MM.1S (cell line): ENCODE measurements at places on chromosomes 13 and 19.

- no peak for DNase-seq
- no peak overlapping the region for H3K4me3 ChIP-seq
- H3K27me3 ChIP-seq: no peaks in the 10 kb centered on the region
- no peak overlapping the region for H3K27ac ChIP-seq
- no peaks in the 10 kb centered on the region for H3K36me3 ChIP-seq
Observed at GRCh38 chr19:42122691-42123607, 9.3 kb downstream of the POU2F2 start.

DNA sequence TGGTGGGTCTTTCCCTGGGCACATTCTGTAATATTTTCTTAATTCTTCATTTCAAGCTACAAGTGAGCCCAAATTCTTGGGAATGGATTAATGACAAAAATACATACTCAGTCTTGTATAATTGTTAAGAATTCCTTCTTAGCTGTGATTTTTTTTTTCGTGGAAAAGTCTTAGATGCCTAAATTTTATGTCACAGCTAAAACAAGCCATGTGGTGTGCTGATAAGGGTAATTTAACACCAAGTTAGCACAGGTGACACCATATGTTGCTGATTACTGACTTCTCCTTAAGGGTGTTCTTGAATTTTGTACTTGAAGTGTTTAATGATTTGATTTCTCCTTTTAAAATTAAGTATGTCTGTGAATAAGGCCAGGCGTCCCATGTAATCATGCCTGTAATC, 29.3 kb downstream of the WDFY2 start:
- no peak for DNase-seq
- H3K4me1 ChIP-seq: no peaks in the 10 kb centered on the region
- H3K36me3 ChIP-seq: no peaks in the 10 kb centered on the region
- H3K27me3 ChIP-seq: no peaks in the 10 kb centered on the region

GRCh38 chr19:56884441-56884840, 43.9 kb upstream of the PEG3 start:
- H3K27me3 ChIP-seq: no peaks in the 10 kb centered on the region
- no peak for DNase-seq
- no peaks in the 10 kb centered on the region for H3K36me3 ChIP-seq
- H3K4me1 ChIP-seq: no peaks in the 10 kb centered on the region
- no peak overlapping the region for H3K4me3 ChIP-seq
- no peak overlapping the region for H3K27ac ChIP-seq

GRCh38 chr19:952680-953444, 27.0 kb downstream of the ARID3A start:
- H3K36me3 ChIP-seq: no peaks in the 10 kb centered on the region
- H3K27ac ChIP-seq: no peak overlapping the region
- H3K27me3 ChIP-seq: no peaks in the 10 kb centered on the region
- DNase-seq: no peak
- H3K4me3 ChIP-seq: no peak overlapping the region

- H3K4me3 ChIP-seq: no peak overlapping the region
- H3K36me3 ChIP-seq: no peaks in the 10 kb centered on the region
- H3K27ac ChIP-seq: no peak overlapping the region
- no peak for DNase-seq
Observed at GRCh38 chr19:39193803-39194202, 3.0 kb upstream of the NCCRP1 start.

- H3K4me1 ChIP-seq: no peaks in the 10 kb centered on the region
- DNase-seq: no peak
- H3K36me3 ChIP-seq: no peaks in the 10 kb centered on the region
Observed at GRCh38 chr13:31437975-31438374, 238.2 kb downstream of the B3GLCT start.

DNA sequence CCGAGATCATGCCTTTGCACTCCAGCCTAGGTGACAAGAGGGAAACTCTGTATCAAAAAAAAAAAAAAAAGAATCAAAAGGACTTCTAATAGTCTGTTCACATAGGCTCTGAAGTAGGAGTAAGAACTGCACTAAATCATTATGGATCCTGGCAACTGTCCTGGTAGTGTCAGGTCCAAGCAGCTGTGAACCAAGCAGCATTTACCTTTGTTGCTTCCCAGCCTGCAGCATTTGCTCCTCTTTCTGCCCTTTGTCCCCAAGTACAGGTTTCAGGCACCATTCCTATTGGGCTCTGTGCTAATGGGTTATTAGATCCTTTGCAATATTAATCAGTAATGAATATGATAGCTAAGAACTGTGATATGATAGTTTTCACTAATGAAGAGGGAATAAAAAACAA, 77.4 kb upstream of the NBEA start:
- DNase-seq: no peak
- no peaks in the 10 kb centered on the region for H3K4me1 ChIP-seq
- no peak overlapping the region for H3K27ac ChIP-seq
- H3K27me3 ChIP-seq: no peaks in the 10 kb centered on the region
- no peak overlapping the region for H3K4me3 ChIP-seq

DNA sequence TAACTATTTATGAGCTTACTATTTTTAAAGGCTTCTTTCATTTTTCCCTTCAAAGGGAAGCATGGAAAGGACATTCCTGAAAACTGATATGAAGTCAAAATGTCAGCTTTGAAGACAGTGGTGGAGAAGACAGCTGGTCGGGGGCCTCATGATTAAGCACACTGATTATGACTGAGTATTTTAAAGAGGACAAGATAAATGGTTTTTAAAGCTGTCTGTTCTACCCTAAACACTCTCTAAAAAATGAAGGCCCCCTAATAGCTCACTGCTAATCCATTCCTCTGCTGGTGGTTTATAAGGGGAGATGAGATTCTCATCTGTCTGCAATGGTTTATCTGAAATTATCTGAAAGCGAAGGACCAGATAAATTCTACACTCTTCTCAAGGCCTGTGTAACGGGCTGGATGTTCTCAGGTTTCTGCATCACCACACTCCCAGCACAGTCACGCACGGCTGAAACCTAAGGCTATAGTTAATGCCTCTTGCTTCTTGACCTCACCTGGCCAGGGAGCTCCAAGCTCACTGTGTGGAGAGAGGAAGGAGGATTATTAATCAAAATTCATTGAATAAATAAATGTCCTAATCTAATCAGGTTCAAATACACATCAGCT, 86.9 kb upstream of the DOCK9 start:
- H3K27me3 ChIP-seq: no peaks in the 10 kb centered on the region
- no peak for DNase-seq
- H3K27ac ChIP-seq: no peak overlapping the region
- H3K4me1 ChIP-seq: peaks cover 14% of the 10 kb centered on the region
- no peak overlapping the region for H3K4me3 ChIP-seq
